ENCODE measurements at places on chromosomes 5 and 9.

DNA sequence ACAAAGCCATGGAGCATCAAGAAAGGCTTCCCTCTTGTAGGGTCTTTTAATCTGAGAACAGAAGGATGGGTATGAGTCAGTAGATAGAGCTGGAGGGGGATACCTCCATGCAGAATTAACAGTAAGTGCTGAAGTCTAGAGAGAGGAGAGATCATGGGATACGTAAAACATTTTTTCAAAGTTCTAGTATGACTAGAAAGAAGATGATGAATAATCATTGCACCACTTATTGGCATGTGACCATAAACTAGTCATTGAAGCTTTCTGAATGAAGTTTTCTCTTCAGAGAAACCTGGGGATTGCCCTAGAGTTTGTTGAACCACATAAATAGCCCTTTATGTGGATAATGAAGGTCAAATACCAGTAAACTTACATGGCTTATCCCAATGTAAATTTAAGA is 48.6 kb upstream of the PTPRD start:
- no peak for DNase-seq

- DNase-seq = no peak
These were observed 11.3 kb downstream of the C5orf63 start for GRCh38 chr5:127061956-127062355.

GRCh38 chr9:91735049-91735448 is 215.0 kb downstream of the ROR2 start:
- DNase-seq = no peak

- DNase-seq = no peak
These were observed 11.5 kb downstream of the NACC2 start for GRCh38 chr9:136083558-136084062.

DNA sequence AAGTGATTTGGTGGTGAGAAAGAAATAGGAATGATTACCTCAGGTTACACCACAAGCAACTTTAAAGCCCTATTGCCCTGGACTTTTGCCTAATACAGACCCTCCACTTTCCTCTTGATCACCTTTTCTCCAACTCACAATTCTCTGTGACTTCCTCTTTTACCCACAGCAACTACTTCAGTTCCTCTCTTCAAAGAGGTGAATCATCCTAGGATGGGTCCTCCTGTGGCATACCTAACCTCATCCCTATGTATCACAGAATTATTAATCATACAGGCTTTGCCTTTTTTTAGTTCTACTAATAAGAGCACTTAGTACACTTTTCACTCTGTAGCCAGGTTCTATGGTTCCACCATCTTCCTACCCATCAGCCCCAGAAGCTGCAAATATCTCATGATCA is 19.6 kb upstream of the INSL6 start:
- no peak for DNase-seq

GRCh38 chr5:69170495-69170894 is 3.5 kb downstream of the CCNB1 start:
- no peak for DNase-seq

DNA sequence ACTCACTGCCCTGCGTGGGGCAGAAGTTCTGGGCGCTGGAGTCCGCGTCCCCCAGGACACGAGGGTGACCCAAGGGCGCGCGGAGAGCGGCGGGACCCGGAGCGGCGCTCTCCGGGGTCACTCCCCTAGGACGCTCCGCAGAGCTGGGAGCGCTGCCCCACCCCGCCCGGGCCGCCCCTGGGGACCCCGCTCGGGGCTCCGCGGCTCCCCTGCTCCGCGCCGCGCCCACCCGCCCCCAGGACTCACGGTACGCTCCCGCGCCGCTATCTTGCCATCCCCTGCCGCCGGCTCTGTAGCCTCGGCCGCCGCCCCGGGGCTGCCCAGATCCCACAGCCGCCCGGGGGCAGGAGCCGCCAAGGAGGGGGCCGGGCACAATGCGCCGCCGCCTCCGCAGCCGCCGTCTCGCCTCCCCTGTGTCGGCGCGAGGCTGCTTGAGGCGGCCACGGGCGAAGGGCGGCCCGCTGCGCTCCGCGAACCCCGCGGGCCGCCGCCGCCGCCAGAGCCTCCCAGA is 303 bp downstream of the LIFR start:
- DNase-seq = no peak

Data from stimulated activated CD4-positive, alpha-beta T cell treated with anti-CD3 and anti-CD28 coated beads, Interleukin-1b, Interleukin-23, amount 100 ng/mL, for 1 hour (primary cell).